ENCODE measurements at places on chromosomes 1 and 21.

GRCh38 chr21:23152130-23152529 lies 2153.9 kb downstream of the NCAM2 start:
- DNase-seq: no peak

GRCh38 chr1:228783418-228784040 lies 48.2 kb downstream of the RHOU start:
- DNase-seq: no peak

- DNase-seq: peak; percentile 6
Measured at GRCh38 chr1:236063919-236064673, 794 bp downstream of the NID1 start.

DNA sequence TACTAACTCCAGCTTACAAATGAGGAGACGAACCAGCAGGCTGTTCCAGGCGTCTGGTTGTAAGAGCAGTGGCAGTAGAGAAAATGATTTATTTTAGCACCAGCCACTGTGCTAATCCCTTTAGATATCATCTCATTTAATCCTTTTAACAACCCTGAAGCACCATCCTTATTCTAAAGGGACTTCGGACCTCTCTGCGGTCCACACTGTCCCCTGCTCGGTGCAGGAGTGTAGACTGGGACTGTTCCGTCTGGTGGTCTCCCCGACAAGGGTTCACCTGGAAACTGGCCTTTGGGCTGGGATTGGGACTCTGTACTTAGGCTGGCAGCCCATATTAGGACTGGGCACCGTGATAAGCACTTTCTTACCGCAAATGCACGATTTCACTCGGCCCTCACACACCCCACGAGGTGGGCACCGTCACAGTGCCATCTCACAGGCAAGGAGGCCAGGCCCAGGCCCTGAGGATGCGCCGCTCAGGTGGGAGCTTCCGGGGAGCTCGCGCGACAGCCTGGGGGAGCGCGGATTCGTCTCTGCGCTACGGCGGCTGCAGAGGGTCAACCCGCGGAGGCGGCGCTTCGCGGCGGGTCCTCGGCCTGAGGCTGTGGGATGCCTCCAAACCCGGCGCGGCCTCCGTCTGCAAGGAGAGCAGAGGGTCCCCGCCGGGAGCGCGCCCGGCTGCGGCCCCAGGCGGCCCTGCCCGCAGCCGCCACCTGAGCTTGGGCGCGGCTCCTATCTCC lies 45.2 kb downstream of the ATP1A1 start:
- peak; percentile 84 for DNase-seq

DNA sequence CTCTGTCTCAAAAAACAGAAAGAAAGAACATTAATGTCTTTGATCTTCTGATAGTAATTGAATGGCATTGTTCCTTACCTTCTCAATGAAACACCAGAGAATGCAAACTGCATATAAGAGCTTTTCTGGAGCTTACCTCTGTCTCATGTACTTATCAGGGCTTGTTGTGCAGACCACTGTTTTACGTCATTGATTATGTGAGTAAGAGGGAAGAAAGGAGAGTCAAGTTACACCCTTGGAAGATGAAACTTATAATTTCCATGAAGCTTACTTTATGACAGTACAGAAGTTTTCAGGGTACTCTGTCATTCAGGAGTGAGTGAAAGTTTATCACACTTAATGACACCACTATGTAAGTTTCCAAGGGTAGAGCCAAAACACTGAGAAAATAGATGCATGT lies 49.0 kb upstream of the MAB21L3 start:
- DNase-seq: no peak

GRCh38 chr1:31412732-31413404 lies at the start of gene SERINC2:
TSS of gene SERINC2 (plus strand) at chr1:31413213. CDS start at chr1:31413266, 53 bp downstream.
- DNase-seq: no peak

GRCh38 chr1:194829492-194829891 lies 1643.1 kb upstream of the B3GALT2 start:
- DNase-seq: no peak

DNA sequence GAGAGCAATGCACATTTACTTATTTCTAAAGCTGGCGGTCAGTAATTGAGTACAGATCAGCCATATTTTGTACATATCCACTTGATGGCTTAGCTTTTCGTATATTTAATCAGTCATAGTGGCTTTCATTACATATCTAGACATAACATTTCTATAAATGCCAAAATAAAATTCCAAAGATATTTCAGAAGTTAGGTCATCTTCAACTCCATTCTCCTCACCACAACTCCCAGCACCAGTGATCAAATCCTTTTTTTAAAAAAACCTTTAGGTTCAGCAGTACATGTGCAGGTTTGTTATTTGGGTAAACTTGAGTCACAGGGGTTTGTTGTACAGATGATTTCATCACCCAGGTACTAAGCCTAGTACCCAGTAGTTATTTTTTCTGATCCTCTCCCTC lies 53.9 kb upstream of the GNG4 start:
- no peak for DNase-seq

DNA sequence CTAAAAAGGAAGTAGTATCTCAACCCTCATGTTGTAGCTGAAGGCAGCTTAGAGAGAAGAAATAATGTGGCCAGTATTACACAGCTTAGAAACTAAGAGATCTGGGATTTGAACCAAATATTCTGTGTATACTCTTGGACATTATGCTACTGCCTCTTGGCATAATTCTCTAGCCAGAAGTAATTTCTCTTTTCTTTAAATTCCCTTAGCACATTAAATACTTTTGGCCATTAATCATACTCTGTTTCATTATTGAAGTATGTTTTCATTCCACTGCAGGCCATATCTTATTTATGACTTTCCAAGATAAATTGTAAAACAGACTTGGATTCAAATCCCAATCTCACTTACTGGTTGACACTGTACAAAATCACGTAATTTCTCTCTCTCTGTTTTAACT lies 181.3 kb upstream of the SPAG17 start:
- no peak for DNase-seq

GRCh38 chr1:118947003-118947765 lies 41.0 kb downstream of the TBX15 start:
- no peak for DNase-seq

DNA sequence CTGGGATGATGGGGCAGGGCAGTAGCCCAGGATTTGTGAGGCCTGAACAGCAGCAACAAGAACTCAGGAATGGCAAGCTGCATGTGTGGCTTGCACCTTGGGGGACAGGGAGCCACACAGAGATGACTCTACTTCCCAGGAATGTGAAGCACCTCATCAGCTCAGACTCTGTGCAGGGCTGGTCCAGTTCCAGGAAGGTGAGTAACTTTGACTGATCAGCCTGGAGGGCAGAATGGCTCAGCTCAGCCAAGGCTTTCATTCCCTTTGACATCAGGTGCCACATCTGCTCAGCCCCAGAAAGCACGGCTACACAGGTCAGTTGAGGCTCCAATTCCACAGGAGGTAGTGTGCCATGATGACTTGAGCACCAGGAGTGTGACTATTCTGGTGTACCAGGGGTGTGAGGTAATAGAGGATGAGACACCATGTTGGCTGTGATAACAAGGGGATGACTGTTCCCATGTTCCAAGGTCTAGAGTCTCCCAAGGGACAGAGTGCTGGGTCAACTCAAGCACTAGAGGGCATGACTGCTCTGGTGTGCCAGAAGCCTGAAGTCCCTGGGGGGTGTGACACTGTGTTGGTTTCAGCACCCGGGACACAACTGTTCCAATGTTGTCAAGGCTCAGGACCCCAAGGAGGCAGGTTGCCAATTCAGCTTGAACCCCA lies 625.8 kb upstream of the ADGRL2 start:
- no peak for DNase-seq

DNA sequence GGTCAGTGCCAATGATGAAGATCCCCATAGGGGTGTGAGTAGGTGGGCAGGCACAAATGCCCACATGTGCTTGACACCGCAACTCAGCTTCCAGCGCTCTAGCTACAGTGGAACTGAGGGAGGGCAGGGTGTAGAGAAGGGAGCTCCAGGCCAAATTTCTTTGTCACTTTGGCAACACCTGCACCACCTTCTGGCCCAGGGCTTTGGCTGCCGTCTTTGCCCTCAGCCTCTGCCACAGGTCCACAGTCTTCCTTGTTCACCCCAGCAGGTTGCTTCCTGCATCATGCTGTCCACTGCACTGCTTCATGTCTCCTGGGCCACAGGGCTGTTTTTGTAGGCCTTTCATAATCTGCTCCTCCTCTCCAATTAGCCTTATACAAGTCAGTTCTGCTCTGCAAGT lies 20.4 kb upstream of the FMOD start:
- DNase-seq: no peak

- DNase-seq: no peak
Measured at GRCh38 chr1:107184888-107185287, 44.0 kb downstream of the NTNG1 start.

DNA sequence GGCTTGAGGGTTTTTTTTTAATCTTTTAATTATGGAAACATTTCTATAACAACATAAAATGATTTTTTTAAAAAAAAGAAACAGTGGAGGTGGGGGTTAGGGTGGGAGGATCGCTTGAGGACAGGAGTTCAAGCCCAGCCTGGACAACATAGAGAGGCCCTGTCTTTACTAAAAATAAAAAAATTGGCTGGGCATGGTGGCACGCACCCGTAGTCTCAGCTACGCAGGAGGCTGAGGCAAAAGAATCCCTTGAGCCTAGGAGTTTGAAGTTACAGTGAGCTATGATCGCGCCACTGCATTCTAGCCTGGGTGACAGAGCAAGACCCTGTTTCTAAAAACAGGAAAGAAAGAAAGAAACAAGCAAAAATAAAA lies 32.2 kb upstream of the RNF11 start:
- DNase-seq: no peak

GRCh38 chr21:37281993-37282392 lies 14.9 kb upstream of the VPS26C start:
- no peak for DNase-seq

DNA sequence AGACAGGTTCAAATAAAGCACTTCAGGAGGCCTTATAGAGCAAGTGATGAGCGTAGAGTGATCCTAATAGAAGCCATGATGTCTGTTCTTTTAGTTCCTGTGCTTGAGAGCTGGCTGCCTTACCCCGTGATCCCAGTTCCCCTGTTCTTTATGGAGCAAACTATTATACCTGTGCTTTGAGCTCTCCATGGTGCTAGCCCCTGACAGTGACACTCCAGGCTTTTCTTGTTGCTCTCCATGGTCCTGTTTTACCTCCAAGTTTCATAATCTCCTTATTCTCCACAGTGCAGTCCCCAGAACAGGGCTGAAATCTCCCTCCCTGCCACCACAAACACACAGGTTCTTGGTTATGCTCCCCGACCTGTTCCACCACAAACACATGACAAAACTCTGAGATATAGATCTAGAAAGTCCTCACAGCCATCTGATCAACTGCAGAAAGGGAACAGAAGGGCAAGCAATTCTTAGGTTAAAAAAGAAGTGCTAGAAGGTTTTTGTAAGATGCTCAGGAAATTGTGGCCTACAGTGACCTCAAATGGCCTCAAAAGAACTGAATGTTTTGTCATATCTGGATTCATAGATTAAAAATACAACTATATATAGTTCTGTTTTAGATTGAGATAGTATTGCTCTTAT lies 6.0 kb downstream of the CADM3 start:
- DNase-seq: peak; percentile 16

- DNase-seq: no peak
Measured at GRCh38 chr1:113818578-113818977, 6.3 kb upstream of the RSBN1 start.

GRCh38 chr1:1206376-1206965 lies at the start of gene TNFRSF18:
TSS of gene TNFRSF18 (minus strand) at chr1:1206592. CDS start at chr1:1206571, 21 bp downstream.
- peak; percentile 42 for DNase-seq

- DNase-seq: no peak
Measured at GRCh38 chr1:20125100-20125499, 5.8 kb upstream of the PLA2G2D start.

DNA sequence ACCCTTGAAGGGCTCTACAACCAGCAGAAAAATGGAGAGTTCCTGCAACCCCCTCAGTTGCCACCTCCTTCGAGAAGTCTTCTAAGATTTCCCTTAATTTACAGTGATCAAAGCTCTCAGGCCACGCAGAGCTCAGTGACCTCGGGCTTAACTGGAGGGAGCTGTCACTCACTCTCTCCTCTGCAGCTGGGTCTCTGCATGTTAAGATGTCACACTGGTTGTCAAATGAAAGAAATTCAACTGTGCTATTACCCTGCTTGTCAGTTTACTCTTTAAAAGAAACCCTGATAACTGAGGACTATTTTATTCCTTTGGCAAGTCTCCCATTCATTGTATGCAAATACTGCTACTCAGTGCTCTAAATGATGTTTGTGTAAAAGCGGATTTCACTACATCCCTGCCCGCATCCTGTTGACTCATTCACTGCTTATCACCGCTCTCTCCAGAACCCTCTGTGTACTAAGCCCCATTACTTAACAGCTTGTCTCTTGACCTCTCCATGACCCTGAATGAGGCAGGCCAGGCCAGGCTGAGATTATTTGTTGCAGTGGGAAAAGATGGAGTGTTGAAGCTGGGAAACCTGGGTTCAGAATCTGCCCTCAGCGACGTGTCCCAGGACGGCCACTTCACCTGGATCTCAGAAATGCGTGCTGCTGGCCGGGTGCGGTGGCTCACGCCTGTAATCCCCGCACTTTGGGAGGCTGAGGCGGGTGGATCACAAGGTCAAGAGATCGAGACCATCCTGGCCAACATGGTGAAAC lies 13.7 kb downstream of the DHRS3 start:
- DNase-seq: no peak

DNA sequence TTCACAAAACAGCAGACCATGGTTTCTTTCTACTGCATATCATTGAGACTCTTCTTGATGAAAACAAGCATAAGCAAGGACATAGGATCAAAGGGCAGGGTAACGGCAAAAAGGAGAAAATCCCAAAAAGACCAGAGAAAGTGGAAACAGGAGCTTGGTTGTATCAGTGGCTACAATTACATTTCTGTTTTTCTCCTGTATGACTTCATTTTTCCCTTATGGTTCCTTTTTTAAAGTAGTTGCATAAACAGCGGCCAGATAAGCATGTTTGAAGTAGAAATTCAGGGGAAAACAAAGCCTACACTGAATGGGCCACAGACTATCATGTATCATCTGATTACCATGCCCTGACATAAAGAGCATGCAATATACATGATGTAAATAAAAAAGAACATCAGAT lies 4.6 kb downstream of the EGLN1 start:
- DNase-seq: no peak

DNA sequence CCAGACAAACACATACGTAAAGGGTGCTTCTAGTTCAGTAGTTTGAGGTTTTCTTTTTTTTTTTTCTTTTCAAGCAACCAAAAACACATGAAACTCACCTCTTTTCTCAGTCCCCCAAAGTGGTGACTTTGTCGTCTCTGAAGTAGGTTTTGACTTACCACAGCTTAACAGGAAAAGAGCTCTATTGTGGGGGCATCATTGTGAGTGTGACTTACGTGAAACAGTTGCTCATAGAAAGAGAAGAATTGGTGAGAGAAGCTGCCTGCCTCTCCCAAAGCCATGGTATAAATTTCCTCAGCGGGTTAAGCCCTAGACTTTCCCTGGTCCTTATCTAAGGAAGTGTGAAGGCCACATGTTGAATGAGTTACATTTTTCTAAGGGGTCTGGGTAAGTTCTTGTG lies 11.9 kb downstream of the FASLG start:
- DNase-seq: no peak

- DNase-seq: no peak
Measured at GRCh38 chr1:117967477-117967876, 37.9 kb downstream of the WDR3 start.
